ENCODE measurements at places on chromosomes 4 and X.
A peak's percentile ranks its signal among the peaks of the same experiment; 100 is the strongest.

GRCh38 chr4:174423257-174423944 is 98.9 kb downstream of the HPGD start:
- DNase-seq, result peak; percentile 7

DNA sequence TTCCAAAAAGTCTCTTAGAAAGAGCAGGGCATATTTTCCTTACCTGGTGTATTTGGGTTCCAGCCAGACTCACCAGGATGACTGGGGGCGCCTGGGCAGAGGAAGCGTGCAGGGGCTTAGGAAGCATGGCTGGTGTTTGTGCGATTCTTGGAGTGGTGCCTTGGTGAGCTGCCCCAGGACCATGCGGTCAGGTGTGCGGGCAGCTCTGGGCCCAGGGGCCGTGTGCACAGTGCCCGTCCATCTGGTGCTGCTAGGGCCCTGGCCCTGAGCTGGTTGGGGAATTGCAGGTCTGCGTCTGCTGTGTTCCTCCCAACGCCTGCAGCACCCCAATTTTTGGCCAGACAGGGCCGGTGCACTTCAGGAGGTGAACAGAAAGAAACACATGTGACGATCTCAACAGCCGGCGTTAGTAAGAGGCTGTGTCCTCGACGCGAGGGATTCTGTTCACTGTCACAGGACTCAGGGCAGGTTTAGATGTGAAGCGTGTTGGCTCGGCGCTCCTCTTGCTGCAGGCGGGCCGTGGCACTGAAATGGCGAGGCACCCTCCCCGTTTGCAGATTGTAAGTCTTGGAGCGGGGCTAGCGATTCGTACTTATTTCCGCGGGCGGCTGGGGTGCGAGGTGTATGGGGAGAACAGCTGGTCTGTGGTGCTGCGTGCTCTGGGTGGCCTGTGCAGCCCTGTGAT is 15.2 kb downstream of the RGS12 start:
- DNase-seq, result no peak

GRCh38 chr4:120348948-120349347 is 282.3 kb upstream of the MAD2L1 start:
- DNase-seq, result no peak

GRCh38 chr4:173573286-173573685 is 43.3 kb upstream of the HAND2 start:
- no peak for DNase-seq

DNA sequence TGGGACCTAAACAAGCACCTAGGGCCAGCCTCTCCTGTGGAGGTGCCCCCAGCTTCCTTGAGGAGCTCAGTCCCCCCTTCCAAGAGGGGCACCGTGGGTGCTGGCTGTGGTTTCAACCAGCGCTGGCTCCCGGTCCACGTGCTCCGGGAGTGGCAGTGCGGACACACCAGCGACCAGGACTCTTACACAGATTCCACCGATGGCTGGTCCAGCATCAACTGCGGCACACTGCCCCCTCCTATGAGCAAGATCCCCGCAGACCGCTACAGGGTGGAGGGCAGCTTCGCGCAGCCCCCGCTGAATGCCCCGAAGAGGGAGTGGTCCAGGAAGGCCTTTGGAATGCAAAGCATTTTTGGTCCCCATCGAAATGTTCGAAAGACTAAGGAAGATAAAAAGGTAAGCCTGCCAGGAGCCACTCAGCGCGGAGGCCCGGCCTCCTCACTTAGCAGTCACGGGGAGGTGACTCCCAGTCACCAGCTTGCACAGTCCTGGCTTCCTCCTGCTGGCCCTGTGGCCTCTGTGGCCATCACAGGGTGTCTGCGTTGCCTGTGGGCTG is 24.9 kb downstream of the RGS12 start:
- no peak for DNase-seq

GRCh38 chr4:107719207-107719921 is 670 bp downstream of the PAPSS1 start:
- DNase-seq, result no peak

- DNase-seq, result no peak
These were observed 400.9 kb upstream of the FGF13 start for GRCh38 chrX:139112432-139112831.

DNA sequence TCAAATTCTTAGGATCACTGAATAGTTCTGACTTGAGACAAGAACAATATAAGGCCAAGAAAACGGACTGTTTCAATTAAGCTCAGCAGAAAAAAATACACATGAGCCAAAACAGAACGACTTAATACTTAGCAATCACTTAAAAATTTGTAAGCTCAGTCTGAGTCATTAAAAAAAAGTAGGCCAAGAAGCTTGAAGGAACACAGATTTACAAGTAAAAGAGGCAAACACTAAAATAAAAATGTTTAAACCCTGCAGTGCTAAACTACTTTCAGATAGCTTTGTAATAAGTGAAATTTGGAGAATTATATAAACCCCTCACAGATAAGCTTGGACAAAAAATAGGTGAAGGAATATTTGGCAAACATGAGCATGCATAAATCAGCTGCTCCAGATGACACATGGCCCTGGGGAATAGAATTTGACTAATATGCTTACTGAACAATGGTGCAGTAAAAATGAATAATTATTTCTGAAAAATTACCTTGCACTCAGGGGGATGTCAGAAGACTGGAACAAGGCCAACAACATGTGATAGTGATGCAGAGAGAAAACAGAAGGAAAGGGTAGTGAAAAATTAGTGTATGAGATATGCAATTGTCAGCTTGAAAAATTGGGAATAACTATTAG is 49.6 kb downstream of the LNX1 start:
- peak; percentile 89 for DNase-seq

- DNase-seq, result peak; percentile 35
These were observed 1.8 kb upstream of the GABRQ start for GRCh38 chrX:152635941-152636340.

- DNase-seq, result no peak
These were observed 243.1 kb downstream of the ANK2 start for GRCh38 chr4:113292371-113293042.

DNA sequence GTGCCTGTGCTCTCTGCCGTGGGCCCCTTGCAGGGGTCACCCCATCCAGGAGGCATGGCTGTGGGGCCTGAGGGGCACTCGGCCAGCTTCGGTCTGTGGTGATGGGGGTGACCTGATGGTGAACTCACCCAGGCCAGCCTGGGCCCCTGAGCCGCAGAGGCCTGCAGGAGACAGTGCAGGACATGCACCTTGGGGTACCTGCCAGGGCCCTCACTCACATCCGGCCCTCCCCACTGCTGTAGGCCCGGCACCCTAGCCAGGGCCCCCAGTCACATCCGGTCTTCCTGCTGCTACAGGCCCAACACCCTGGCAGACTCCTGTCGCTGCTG is 7.3 kb downstream of the CFAP99 start:
- DNase-seq, result no peak

GRCh38 chr4:94559351-94559806 is 107.6 kb downstream of the PDLIM5 start:
- DNase-seq, result no peak

DNA sequence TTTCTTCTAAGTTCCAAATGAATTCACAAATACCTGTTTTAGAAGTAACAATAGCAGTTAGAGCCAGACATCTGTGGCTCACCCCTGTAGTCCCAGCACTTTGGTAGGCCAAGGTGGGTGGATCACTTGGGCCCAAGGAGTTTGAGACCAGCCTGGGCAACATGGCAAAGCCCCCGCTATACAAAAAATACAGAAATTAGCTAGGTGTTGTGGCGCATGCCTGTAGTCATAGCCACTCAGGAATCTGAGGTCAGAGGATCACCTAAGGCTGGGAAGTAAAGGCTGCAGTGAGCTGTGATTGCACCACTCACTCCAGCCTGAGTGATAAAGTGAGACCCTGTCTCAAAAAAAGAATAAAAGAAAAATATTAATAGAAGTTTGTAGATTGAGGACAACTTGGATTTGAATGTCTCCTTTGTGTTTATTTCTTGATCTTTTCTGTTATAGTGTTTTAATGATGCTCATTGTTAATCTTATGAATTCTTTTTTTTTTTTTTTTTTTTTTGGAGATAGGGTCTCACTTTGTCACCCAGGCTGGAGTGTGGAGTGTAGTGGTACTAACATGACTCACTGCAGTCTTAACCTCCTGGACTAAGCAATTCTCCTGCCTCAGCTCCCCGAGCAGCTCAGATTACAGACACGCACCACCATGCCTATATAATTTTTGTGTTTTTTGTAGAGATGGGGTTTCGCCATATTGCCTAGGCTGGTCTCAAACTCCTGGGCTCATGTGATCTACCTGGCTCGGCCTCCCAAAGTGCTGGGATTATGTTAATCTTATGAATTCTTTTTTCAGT is 30.7 kb upstream of the RAPGEF2 start:
- DNase-seq, result no peak

GRCh38 chr4:118343501-118343900 is 9.3 kb downstream of the PRSS12 start:
- no peak for DNase-seq

DNA sequence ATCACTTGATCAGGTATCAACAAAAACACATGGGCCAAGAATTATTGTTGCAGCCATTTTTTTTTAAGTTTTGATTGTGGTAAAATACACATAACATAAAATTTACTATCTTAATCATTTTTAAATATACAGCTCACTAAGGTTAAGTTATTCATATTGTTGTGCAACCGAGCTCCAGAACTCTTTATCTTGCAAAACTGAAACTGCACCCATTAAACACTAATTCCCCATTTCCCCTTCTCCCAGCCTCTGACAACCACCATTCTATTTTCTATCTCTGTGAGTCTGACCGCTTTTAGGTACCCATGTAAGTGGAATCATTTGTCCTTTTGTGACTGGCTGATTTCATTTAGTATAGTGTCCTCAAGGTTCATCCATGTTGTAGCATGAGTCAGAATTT is 126.2 kb upstream of the NDP start:
- DNase-seq, result no peak

- no peak for DNase-seq
These were observed 73.1 kb upstream of the EPGN start for GRCh38 chr4:74235135-74235534.

- no peak for DNase-seq
These were observed 1.2 kb downstream of the GUCY1A1 start for GRCh38 chr4:155667568-155668511.

GRCh38 chr4:47692691-47693090 is 145.2 kb downstream of the CORIN start:
- no peak for DNase-seq

GRCh38 chrX:50071494-50071893 is 129.3 kb downstream of the AKAP4 start:
- DNase-seq, result no peak

DNA sequence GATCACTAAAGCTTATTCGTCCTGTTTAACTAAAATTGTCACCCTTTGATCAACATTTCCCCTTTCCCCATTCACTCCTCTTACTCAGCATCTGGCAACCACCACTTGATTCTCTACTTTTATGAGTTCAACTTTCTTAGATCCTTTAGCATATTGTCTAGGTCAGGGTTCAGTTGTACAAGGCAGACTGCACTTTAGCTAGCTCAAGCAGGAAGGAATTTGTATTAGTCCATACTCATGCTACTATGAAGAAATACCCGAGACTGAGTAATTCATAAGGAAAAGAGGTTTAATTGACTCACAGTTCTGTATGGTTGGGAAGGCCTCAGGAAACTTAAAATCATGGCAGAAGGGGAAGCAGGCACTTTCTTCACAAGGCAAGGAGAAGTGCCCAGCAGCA is 44.3 kb downstream of the TASL start:
- DNase-seq, result no peak

DNA sequence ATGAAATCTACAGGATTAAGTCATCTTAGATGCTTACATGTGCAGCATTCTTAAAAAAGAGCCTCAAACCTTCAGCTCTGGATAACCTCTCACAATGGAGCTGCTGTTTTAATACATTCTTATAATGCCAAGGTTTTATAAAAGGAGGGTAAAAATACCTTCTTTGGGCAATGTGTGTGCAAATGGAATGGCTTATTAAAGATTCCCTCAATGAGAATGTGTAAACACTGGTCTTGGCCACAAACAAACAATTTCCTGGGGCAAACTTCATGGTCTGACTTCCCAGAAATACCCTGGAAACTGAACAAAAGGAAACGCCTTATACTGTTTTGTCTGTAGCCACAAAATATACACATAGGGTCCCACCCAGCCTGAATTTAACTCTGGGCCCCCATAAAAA is 148.6 kb upstream of the INTU start:
- no peak for DNase-seq

GRCh38 chrX:15916704-15917084 is 62.1 kb upstream of the AP1S2 start:
- DNase-seq, result no peak

GRCh38 chrX:53449632-53450031 is 15.5 kb upstream of the HSD17B10 start:
- no peak for DNase-seq

DNA sequence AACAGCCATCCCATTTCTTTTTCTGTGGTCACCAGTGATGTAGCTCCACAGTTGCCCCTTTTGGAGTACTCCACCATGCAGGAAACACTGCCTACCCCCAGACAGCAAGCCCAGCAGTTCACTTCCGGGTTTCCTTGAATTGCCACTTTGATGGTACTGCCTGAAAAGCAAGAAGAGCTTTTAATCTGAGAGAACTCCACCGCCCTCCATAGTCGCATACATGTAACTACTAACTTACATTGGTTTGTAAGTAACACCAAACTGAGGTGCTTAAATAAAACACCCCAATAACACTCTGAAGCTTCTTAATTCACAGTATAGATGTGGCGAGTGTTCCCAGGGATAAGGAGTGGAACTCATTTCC is 53.6 kb upstream of the HPSE start:
- DNase-seq, result no peak

GRCh38 chrX:47297874-47298273 is 65.1 kb downstream of the USP11 start:
- no peak for DNase-seq

GRCh38 chrX:129655547-129656249 is 942 bp upstream of the APLN start:
- DNase-seq, result no peak

DNA sequence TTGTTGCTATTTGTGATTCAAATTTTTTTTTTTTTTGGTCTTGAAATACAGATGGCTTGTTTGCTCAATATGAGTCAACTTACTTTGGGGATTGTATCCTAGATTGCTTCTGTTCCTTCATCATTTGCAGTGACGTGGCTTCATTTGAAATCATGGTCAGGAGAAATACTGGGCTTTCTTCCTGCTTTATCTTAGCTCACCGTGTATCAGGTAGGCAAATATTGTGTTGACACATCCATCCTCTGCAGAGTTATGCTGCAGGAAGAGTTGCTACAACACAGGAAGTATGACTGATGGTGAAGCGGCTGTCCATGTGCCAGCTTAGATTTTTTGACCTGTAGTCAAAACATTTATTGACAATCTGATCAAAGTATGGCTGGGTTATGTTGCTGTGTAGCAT is 232.2 kb downstream of the C4orf33 start:
- no peak for DNase-seq

DNA sequence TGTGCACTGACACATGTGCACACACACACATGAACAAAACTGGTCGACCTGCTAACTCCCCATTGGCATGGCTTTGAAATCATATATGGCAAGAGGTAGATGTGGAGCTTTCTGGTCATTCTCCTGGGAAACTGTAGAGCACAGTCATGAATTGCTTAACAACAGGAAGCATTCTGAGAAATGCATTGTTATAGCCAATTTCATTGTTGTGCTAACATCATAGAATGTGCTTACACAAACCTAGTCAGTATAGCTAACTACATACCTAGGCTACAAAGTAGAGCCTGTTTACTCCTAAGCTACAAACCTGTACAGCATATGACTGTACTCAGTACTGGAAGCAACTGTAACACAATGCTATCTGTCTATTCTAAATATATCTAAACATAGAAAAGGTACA is 134.2 kb upstream of the SH3RF1 start:
- no peak for DNase-seq

All from AG09309 (cell line).